ENCODE measurements at places on chromosomes 6 and 20.

DNA sequence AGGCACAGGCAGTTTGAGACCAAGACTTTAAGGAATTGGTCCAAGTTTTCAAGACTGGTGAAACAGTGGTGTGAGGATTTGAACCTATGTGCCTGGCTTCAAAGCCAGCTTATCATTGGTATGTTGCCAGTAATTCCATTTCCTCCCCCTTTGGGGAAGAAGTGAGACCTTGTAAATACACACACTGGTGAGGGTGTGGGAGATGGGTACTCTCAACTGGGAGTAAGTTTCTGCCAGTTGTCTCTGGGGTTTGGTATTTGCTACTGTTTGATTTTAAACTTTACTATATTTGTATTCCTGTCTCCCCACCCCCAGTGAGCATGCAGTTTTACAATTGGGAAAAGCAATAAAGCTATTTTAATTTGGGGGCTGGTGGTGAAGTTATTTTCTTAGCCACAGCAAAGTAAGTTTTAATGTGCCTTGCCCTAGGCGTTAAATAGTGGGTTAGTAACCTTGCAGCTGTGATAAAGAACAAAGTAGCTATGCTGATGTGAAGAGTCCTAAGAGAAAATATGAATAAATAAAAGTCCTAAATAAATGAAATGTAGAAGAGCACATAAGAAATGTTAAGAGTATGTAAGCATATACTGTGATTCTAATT, 31.0 kb downstream of the SNX9 start:
- no peak for DNase-seq

DNA sequence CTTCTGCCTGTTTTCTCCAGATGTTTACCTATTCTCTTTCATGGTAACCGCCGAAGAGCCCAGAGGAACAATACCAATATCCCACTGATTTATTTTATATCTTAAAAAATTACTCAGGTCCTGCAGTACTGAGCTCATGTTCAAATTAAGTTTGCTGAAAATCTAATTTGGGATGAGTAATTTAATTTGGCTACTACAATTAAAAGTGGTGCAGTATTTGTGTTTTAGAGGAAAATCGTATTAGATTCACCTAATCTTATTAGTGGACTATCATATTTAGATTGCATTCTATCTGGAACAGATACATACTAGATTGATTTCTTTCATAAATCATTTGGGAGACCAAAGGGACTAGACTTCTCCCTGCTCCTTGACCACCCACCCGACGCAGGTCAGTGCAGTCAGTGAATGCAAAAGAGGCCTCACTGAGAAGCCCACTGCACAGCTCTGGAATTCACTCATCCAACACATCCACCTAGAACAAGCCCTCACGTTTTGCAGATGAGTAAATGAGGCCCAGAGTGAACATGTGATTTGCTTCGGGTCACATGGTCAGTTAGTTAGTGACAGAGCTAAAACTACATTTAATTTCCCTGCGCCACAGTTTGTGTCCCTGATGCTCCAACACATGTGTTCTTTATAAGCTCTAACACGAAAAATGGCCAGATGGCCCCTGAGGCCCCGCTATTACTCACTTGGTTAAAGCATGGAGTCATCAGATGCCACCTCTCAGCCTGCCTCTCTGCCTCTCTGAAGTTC, 101.8 kb downstream of the TRERF1 start:
- no peak for DNase-seq

DNA sequence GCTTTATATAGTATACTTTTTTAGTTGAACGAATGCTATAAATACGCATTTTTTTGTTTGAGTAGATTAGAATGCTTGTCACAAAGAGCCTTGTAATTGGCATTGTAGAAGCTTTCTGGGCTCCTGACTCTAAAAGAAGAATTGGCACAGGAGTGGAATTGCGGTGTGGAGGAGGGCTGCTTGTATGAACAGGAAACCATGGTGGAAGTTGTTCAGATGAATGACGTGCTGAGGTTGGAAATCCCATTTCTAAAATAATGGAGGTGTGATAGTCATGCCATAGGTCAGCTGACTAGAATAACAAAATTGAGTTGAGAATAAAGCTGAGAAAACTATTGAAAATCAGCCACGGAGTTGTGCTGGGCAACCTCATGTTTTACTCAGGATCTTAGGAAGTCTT, 174.9 kb downstream of the QKI start:
- DNase-seq: no peak

- no peak for DNase-seq
Measured at GRCh38 chr20:12762725-12763124, 246.0 kb upstream of the SPTLC3 start.

DNA sequence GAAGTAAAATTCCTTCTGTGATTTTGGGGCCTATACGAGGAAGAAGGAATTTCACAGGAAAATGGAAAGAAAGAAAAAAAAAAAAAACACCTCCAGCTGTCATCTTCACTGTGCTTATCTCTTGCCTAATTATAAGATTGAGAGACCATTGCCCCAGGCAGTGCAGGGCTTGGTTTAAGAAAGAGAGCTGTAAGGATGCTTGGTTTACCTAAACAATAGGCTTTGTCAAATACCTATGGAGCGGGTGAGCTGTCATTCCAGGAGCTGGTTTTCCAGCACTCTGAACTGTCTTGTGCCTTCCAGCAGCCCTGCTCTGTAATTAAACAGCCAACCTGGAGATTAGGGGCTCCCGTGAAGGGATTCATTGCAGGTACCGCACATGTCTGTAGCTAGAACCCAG, 137.8 kb downstream of the EDN3 start:
- DNase-seq: no peak

DNA sequence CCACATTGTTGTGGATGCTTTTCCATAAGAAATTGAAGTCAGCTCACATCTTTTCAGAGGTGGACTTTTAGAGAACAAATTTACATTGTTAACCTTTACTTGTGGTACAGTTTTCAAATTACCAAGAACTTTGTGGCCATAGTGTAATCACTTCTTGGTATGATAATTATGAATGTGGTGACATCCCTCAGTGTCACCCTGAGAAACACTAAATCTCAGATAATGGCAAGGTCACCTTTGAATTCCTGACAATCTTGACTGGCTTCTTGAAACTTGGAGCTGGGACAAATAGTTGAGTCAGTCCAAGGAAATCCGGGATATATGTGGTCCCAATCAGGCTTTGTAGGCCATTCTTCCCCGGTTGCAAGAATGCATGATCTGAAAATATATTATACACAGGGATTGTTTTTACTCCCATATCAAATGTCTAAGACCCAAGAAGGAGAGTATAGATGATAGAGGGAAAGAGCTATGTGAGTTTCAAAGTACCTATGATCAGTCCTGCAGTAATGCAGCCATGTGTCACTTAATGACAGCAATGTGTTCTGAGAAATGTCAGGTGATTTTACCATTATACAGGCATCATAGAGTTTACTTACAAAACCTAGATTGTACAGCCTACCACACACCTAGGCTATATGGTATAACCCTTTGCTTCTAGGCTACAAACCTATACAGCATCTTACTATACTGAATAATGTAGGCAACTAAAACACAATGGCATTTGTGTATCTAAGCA, 120.8 kb upstream of the MTHFD1L start:
- DNase-seq: no peak

Measured in activated T-helper 1 cell treated with Interleukin-2 at 50 U/mL for 16 hours (primary cell).